ENCODE measurements at places on chromosomes 12 and 14. TPM values are rescaled to one million over a fixed set of nuclear protein-coding genes. Genes with fewer than 3 reads are reported as not detected.

The SLC6A13 gene
- not detected for total RNA-seq

- no peak for DNase-seq
These were observed 375.0 kb downstream of the DPF3 start for GRCh38 chr14:72518809-72519377.

- DNase-seq = no peak
These were observed 4.7 kb downstream of the SRRM4 start for GRCh38 chr12:118986050-118986449.

- no peak for DNase-seq
These were observed 28.5 kb downstream of the FAIM2 start for GRCh38 chr12:49875115-49875720.

GRCh38 chr12:22541496-22542155 lies 2.7 kb downstream of the C2CD5 start:
- DNase-seq = no peak

The BIN2 gene
- total RNA-seq = not detected

DNA sequence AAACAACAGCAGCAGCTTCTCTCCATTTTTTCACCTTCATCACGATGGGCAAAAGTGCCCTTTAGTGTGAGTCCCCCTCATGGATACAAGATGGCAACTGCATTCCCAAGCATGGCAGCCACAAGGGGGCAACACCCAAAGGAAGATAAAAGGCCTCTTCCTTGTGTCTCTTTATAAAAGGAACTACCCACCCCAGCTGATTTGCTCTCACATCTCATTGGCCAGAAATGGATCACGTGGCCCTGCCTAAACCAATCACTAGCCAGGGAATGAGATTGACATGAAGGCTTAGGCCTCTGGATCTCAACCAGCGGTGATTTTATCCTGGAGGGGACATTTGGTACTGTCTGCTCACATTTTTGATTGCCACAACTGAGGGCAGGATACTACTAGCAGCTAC lies 21.9 kb upstream of the IFT81 start:
- DNase-seq = peak; percentile 19

DNA sequence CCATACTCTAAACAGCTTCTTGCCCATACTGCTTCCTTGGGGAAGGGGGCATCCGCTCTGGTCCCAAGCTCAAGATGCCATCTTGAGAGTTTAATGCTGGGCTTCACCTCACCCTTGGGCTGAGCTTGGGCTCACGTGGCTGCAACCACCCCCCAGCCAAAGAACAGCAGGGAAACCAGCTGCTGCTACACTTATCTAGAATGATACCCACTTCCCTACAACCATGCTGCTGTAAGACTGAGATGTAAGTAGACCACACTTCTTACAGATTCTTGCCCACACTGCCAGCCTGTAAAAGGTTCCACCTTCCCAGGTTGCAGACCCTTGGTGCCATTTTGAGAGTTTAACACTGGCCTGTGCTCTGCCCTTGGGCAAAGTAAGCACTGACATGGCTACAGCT lies 9.7 kb downstream of the CTSG start:
- no peak for DNase-seq

DNA sequence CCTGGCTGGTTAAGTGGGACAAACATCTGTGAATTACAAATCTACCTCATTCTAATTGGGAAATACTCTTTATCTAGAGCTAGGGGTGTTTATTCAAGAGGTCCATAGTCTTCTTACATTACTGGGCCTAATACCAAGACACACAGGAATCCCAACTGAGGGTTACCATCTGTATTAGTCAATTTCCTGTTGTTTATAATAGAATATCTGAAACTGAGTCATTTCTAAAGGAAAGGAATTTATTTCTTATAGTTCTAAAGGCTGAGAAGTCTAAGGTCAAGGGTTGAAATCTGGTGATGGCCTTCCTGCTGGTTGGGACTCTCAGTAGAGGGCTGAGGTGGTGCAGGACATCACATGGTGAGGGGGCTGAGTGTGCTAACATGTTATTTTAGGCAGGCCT lies 36.0 kb downstream of the RTRAF start:
- DNase-seq = peak; percentile 18

GRCh38 chr12:19642345-19642744 lies 203.1 kb downstream of the AEBP2 start:
- DNase-seq = no peak

GRCh38 chr14:67480011-67480410 lies 8.5 kb downstream of the TMEM229B start:
- DNase-seq = no peak

GRCh38 chr12:110641521-110641920 lies 27.6 kb downstream of the TCTN1 start:
- no peak for DNase-seq

GRCh38 chr12:120684523-120684932 lies 2.4 kb upstream of the MLEC start:
- no peak for DNase-seq

The CMA1 gene
- not detected for total RNA-seq

The AICDA gene
- total RNA-seq = not detected

GRCh38 chr12:40056373-40056772 lies 49.5 kb downstream of the SLC2A13 start:
- DNase-seq = no peak

DNA sequence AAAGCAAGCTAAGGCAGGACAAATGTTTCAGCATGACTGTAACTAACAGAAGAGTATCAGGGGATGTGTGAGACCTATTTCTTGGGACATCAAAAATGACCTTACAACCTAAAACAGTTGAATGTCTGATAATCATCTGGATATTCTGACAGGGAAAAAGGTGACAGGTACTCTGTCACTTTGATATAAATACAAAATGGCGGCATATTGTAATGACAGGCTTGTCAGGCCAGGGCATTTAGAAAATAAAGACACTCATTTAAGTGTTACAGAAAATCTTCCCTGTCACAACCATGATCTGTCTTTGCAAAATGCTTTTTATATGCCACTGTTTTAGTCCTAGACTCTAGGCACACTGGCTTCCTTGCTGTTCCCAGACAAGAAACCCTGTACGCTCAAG lies 1033.3 kb upstream of the FLRT2 start:
- DNase-seq = no peak

Data from epithelial cell of proximal tubule (primary cell).